ENCODE measurements at places on chromosomes 12 and 14.

DNA sequence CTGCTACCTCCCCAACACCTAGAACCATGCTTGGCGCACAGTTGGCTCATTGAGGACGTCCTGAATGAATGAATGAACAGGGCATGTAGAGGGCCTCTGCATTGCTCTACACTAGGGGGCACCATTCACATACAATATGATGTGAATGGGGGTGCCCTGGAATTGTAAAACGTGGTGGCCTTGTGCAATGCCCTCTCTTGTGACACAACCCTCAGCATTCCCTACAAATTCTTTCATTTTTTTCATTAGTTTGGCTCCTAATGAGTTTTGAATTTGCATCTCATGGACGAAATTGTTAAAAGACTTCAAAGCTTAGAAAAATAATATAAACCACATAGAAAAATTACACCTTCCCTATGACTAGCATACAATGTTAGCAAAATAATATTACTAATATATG lies 2.3 kb upstream of the DIO2 start:
- DNase-seq, result peak; percentile 19

DNA sequence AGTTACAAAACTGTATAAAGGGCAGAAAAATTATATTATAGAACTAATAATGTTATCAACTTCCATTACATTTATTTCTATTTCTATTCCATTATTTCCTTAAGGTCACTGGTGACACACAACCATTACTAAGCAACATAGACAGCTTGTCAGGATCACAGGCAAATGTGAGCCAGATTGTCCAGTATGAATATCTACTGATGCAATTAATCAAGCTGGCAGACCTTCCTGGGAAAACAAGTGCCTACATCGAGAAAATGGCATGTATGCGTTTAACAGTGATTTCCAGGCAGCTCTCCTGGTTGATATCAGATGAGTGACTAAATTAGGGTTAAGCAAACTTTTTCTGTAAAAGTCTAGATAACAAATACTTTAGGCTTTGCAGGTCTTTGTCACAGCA lies 36.9 kb upstream of the TSPAN8 start:
- no peak for DNase-seq

DNA sequence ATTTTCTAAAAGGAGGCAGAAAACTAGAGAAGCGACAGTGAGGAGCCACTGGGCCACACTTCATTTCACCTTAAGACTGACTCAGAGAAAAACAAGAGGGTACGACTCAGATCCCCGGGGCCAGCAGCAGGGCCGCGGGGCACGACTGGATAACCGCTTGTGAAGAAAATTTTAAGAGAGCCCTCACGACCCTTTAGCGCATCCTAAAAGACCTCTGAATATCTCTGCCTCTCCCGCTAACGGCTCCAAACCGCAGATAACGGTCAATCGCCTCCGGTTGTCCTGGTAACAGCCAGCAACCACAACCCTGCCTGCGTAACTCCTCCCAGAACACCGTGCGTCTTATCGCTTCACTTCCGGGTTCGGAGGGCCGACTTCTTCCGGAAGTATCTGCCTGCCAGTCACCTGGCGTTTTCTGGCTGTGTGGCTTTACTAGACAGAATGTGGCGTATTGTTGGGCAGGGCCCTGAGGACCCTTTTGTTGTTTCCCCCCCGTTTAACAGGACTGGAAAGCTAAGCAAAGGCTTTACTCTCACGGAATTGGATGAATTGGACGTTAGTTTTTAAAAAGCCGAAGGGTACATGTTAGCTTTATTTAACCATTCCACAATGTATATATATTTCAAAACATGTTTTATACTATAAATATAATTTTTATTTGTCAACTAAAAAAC lies 5.4 kb upstream of the ATP23 start:
- peak; percentile 92 for DNase-seq

DNA sequence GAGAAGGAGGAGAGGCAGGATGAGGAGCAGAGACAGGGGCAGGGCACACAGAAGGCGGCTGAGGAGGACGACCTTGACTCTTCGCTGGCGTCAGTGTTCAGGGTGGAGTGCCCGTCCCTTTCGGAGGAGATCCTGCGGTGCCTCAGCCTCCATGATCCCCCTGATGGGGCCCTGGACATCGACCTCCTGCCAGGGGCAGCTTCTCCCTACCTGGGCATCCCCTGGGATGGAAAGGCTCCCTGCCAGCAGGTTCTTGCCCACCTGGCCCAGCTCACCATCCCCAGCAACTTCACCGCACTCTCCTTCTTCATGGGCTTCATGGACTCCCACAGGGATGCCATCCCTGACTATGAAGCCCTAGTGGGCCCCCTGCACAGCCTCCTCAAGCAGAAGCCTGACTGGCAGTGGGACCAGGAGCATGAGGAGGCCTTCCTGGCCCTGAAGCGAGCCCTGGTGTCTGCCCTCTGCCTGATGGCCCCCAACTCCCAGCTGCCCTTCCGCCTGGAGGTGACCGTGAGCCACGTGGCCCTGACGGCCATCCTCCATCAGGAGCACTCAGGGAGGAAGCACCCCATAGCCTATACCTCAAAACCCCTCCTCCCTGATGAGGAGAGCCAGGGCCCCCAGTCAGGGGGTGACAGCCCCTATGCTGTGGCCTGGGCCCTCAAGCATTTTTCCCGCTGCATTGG lies 14.6 kb downstream of the CBLN3 start:
- DNase-seq, result no peak

GRCh38 chr12:113439606-113440030 lies 17.4 kb downstream of the SDSL start:
- DNase-seq, result no peak

DNA sequence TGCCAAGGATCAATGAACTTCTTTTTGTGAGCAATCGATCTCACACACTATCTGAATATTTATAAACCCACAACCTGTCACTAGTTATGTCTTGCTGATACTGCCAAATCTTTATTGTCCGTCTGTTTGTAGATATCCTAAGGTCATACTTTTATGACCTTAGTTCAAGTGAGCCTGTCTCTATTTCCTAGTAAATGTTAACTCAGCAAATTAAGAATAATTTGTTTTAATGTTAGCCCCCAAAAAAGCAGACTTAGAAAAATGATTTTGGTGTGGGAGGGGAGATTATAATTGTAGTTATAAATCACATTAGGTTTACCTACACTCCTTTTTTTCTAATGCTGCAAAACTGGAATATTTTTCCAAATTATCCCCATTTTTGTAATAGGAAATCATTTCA lies 9.4 kb downstream of the STYK1 start:
- no peak for DNase-seq

DNA sequence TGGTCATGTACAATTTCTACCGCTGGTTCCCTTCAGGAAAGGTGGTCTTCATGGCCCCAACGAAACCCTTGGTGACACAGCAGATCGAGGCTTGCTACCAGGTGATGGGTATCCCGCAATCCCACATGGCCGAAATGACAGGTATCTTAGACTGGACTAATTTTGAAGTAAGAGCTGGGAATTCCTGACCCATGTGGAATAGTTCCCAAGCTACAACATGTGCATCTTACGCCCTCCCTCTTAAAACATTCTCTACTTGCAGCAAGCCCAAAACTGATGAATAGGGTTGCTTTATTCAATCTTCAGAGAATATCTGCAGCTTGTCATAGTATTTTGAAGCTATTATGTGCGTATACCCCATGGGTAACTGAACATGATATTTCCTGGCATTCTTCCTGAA lies 669 bp downstream of the FANCM start:
- DNase-seq, result no peak

GRCh38 chr14:37584211-37585100 lies 10.6 kb downstream of the FOXA1 start:
- DNase-seq, result no peak

DNA sequence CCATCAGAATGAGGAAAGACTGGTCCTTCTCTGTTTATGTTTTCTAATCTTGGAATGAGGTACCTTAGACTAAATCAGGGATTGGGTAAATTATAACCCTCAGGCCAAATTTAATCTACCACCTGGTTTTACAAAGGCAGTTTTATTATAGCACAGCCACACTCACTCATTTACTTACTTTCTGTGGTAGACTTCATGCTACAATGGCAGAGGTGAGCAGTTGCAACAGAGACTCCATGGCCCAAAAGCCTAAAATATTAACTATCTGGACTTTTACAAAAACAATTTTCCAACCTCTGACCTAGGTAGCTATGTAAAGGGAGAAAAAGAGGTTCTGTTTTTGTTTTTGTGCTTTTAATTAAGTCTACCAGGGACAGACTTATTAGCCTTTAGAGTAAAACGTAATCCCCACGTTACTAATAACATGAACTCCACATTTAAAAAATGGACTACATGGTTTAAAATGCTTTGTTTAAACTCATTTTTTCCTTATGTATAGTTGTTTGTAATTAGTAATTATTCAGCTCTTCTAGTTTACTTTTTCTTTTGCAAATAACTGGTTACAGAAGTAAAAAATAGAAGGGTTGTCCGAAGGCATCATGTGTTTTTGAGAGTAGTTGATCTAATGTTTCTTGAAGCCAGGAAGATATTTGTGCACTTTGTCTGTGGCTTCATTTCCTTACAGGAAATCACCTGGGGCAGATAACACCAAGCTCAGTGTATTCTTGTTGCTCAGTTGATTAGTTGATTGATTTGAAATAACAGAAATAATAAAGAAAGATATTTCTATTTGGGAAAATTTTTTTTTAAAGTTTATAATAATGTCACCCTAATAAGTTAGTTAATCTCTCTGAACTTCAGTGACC lies 57.6 kb upstream of the ATP2B1 start:
- no peak for DNase-seq

GRCh38 chr12:106022568-106023012 lies 116.2 kb downstream of the NUAK1 start:
- no peak for DNase-seq

DNA sequence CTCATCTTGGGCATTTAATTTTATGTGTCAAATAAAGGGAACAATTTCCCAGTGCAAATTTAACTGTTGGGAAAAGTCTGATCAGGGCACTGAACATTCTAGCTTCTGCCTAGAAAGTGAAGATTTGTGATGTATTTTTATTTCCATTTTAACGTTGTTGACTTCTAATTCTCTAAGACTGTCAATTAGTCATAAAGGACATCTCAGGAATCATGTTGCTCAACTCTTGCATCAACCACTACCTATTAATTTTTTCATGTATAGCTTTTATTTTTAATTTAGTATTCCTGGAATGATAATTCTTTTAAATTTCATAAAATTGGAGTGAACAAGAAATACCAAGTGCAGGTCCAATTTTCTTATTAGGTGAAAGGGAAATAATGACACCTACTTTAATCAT lies 87.9 kb upstream of the METAP2 start:
- no peak for DNase-seq

DNA sequence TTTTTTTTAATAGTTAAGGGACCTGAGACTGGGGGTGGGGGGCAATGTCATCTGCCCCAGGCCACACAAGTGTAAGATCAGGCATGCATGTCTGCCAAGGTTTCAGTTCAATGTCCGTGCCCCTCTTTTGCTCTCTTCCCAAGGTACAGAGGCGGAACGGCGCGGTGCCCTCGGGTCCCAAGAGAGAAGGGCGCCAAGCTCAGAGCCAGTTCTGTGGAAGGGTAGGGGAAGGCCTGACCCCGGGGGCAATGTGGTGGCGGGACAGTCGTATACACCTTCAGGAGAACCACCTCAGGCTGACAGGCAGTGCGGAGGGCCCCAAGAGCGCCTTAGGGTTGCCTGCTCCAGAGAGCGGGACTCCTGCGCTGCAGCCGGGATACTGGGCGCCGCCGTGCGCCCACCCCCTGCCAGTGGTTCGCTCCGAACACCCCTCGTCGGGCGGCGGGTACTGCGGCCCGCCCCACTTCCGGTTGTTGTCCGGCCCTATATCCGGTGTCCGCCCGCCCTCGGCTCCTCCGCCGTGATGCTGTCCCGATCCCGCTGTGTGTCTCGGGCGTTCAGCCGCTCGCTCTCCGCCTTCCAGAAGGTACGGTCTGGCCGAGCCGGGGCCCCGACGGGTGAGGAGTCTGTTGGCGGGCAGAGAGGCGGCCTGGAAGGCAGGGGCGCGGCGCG lies at the start of gene DLST:
DLST (plus strand) TSS at position 486 of the 672 bp plus-strand sequence; CDS start at position 524, 38 bp downstream.
- DNase-seq, result peak; percentile 96

DNA sequence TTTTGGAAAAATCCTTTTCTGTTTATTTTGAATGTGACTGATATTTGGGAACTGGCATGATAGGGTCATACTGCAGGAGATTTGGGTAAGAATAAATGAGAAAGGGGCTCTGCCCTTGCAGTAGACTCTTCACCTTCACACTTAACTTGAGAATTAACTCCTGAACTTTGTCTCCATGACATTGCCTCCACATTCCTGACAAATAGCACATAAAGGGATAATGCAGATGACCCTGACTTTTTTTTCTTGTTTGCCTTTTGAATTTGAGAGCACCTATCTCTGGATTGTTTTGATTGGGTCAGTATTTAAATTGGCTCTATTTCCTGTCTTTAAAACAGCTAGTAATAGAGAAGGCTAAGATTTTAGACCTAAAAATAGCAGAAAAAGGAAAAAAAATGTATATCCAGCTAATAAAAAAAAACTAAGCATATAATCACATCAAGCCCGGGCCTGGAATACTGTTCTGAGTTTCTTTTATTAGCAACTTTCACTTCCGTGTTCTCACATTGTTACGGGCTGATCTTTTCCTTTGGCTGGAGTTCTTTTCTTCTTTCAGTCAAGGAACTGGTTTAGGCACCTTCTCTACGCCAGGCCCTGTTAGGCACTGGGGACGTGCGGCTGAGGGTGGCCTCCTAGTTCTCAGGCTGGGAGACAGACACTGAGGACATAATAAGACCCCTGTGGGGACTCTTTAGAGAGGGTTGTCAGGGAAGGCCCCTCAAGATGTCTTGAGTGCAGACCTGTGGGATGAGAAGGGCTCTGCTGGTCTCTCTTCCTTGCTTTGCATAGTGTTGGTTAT lies 53.1 kb upstream of the GNPNAT1 start:
- DNase-seq, result no peak

- no peak for DNase-seq
Observed at GRCh38 chr12:88600272-88600671, 20.0 kb upstream of the KITLG start.

DNA sequence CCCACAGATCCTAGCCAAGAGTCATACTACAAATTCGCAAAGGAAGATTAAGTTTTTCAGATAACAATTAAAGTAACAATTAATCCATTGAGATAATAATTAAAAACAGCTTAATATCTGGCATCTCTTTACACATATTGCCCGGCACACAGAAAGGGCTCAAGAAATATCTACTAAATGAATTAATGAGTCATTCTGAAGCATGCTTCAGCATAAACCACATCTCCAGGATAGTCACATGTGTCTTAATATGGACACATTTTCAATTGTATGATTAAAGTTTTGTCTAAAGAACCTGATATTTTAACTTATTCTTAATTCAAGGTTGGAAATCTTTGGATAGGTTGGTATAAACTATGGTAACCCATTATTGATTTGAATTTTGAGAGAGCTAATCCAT lies 9.6 kb downstream of the ITPR2 start:
- DNase-seq, result no peak

DNA sequence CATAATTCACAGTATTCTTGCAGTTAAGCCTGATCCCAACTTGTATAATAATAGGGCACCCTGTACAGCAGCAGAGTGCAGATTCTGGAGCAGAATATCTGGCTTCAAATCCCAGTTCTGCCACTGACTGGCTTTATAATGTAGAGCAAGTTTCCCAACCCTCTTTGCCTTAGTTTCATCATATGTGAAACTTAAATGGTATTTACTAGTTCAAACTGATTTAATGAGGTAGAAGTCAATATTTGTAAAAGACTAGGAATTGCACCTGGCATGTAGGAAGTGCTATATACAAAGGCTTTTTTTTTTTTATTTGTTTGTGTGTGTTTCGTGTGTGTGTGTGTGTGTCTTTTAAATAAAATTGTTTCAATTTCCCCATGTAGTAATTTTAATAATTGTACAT lies 125.9 kb downstream of the CCER1 start:
- no peak for DNase-seq

GRCh38 chr14:94514351-94514750 lies 5.1 kb upstream of the SERPINA12 start:
- DNase-seq, result no peak

Measured in activated T-cell treated with anti-CD3 and anti-CD28 coated beads, Interleukin-2, amount 50 U/mL, for 48 hours (primary cell).